ENCODE measurements at places on chromosomes 5 and 9.

DNA sequence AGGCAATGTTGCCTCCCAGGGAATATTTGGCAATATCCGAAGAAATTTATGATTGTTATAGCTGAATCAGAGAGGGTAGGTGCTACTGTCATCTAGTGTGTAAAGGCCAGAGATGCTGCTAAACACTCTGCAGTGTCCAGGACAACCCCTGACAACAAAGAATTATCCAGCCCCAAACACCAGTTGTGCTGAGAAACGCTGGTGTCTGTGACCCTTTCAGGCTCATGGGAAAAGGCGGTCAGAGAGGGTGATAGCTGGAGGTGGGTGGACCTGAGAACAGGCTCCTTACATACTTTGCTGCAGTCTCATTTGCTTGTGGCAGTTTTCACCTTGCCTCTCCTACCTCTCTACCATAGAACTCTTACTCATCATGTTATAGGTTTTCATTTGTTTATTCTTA is 295.3 kb upstream of the DMRT1 start:
- no peak for DNase-seq
- no peaks in the 10 kb centered on the region for H3K27me3 ChIP-seq
- no peaks in the 10 kb centered on the region for H3K4me1 ChIP-seq
- H3K36me3 ChIP-seq: no peaks in the 10 kb centered on the region

DNA sequence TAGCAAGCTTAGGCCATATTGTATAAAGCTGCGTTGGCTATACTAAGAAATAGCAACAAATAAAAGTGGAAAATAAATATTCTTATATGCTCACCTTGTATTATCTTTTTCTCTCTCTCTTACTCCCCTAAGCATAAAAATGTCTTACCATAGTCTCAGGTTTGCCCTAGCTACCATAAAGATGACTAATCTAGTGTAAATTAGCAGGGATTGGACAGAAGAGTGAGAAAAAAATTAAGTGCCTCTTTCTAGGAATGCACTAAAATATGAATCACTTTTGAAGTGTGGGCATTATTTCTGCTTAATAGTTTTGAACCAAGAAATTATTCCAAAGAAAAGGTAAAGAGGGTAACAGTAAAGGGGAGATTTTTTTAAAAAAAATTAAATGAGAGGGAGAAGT is 201.3 kb downstream of the HINT1 start:
- no peak overlapping the region for H3K4me3 ChIP-seq
- no peak for DNase-seq
- no peaks in the 10 kb centered on the region for H3K27me3 ChIP-seq
- H3K27ac ChIP-seq: no peak overlapping the region

DNA sequence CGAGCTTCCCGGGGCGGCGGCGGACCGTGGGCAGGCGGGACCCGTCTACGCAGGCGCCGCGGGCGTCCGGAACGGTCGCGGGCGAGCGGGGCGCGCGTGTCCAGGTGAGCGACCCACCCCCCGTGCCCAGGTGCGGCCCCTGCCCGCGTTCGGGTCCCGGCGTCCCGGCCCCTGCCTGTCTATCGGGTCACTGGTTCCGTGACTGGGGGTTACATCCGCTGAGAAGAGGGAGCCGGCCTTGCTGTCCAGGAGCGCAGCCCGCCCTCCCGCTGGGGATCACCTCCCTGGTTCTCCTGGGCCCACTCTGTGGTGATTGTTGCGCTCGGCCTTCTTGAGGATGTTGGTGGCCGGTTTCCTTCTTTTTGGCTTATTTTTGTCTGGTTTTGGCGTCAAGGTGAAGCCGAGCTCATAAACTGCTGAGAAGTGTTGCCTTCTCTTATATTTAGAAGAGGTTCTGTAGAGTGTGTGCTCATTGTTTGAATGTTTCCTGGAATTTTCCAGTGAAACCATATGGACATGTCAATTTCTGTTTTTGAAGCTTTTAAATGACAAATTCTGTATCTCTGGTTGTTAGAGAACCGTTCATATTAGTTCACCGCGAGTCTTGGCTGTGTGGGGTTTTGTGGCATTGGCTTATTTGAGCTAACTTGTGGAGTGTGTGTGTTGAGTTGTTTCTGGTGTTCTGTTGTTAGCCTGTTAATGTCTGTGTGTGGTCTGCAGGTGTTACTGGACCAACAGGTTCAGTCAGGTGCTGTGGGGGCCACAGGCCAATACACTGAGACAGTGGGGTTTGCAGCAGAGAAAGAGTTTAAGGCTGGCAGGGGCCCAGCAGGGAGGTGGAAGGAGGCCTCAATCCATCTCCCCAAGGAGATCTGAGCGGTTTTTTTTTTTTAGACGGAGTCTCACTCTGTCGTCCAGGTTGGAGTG is 621 bp downstream of the CEP72 start:
- H3K4me1 ChIP-seq: peaks cover 7% of the 10 kb centered on the region
- peak overlapping the region; percentile 67 for H3K4me3 ChIP-seq
- peak overlapping the region; percentile 47 for H3K27ac ChIP-seq

GRCh38 chr9:113536483-113537228 is 73.1 kb downstream of the RGS3 start:
- no peaks in the 10 kb centered on the region for H3K4me1 ChIP-seq
- H3K27ac ChIP-seq: no peak overlapping the region
- no peak for DNase-seq
- peaks cover 23% of the 10 kb centered on the region for H3K36me3 ChIP-seq
- H3K27me3 ChIP-seq: no peaks in the 10 kb centered on the region

Data from CD8-positive, alpha-beta memory T cell (primary cell).